ENCODE measurements at places on chromosomes 1 and 21.

GRCh38 chr1:4169991-4170390, 269.9 kb upstream of the C1orf174 start:
- no peak for DNase-seq

- DNase-seq, result no peak
Measured at GRCh38 chr1:155072531-155073289, 5.9 kb upstream of the EFNA3 start.

- no peak for DNase-seq
Measured at GRCh38 chr1:57605933-57606332, 182.1 kb upstream of the DAB1 start.

DNA sequence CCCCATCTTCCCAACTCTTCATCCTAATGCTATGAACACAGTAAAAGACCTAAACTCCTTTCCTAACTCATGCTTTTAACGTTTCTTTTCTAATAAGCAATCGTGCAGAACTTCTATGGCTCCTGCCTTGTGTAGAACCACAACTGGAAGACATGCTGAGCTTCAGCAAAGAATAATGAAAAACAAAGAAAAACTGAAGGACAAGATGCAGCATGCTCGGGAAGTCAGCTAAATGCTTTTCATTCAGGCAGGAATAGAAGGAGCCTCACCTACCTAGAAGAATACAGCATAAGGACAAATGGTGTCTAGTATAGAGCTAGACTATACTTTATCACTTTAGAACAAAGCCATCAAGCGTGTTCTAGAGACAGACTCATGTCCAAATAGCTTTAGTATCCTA, 45.9 kb downstream of the LUZP1 start:
- DNase-seq, result no peak

GRCh38 chr1:114462341-114462740, 48.7 kb downstream of the TRIM33 start:
- no peak for DNase-seq

GRCh38 chr1:229218612-229219025, 52.3 kb upstream of the RAB4A start:
- DNase-seq, result no peak

- DNase-seq, result peak; percentile 30
Measured at GRCh38 chr1:185733818-185734735, at the start of gene HMCN1. HMCN1 (plus strand) TSS chr1:185734391; CDS start chr1:185734780, 389 bp downstream.

DNA sequence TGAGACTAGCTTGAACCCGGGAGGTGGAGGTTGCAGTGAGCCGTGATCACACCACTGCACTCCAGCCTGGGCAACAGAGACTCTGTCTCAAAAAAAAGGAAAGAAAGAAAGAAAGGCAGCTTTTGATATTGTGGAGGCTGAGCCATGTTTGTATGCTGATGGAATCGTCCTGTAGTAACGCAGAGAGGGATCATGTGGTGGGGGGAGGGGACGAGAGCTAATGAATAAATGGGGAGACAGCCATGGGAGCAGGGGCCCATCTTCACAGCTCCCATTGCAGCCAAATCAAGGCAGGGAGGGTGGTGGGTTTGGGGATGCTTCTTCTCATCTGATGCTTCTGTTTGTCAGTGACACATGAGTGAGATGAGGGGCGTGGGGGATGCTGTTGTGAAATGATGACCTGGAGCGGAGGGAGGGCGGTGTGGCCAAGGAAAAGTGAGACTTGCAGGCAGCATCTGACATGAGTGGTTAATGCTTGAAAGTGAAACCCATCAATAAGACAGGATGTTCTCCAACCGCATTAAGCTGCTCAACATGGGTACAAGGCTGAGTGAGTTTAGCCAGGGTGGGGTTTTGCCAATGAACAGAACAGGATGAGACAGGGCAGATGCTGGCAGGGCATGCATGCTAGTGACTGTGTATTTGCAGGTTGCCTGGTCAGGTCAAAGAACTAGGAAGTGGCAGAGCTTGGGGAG, 16.7 kb downstream of the SPATA21 start:
- no peak for DNase-seq

DNA sequence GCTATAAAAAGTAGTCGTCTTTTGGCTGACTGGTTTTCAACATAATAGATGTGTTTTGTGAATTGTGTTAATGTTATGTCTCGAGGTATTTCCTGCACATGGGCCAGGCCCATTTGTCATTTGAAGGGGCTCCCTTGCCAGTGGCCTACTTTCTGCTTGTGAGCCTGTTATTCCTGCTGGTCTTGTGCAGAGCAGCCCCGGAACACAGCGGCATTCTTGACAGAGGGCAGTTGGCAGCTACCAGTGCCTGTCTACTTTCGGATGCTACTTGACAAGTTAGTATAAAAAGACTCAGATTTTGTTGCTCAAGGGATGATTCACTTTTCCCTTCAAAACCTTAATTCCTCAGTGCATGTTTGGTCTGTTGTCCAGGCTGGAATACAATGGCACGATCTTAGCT, 28.5 kb downstream of the PGM1 start:
- DNase-seq, result no peak

- DNase-seq, result no peak
Measured at GRCh38 chr1:231971397-231972110, 345.0 kb downstream of the DISC1 start.

DNA sequence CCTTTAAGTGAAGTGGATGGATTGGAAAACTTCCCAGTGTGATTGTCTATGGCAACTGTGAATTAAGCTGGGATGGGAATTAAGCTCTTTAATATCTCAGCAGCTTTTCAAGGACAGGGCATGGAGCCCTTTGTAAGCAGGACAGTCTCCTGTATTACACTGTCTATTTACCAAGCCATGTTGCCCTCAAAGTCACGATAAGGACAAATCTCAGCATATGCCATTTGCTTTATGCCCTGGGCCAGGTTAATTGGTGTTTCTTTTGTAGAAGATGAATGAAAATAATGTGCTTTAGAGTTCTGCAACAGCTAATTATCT, 17.6 kb downstream of the UTP25 start:
- no peak for DNase-seq

Measured in NCI-H524 treated with DMSO at 0.1 percent for 48 hours (cell line).